Gastroesophageal sphincter (tissue), 4 donors: ENCODE measurements at places on chromosomes 1 and 21. TPM values are rescaled to one million over a fixed set of nuclear protein-coding genes. Genes with fewer than 3 reads are reported as not detected.

GRCh38 chr1:91754816-91755580, 131.0 kb downstream of the TGFBR3 start:
- ATAC-seq, result peak; percentile 70

- no peak for ATAC-seq
Measured at GRCh38 chr1:42081475-42081874, 71.7 kb upstream of the GUCA2B start.

DNA sequence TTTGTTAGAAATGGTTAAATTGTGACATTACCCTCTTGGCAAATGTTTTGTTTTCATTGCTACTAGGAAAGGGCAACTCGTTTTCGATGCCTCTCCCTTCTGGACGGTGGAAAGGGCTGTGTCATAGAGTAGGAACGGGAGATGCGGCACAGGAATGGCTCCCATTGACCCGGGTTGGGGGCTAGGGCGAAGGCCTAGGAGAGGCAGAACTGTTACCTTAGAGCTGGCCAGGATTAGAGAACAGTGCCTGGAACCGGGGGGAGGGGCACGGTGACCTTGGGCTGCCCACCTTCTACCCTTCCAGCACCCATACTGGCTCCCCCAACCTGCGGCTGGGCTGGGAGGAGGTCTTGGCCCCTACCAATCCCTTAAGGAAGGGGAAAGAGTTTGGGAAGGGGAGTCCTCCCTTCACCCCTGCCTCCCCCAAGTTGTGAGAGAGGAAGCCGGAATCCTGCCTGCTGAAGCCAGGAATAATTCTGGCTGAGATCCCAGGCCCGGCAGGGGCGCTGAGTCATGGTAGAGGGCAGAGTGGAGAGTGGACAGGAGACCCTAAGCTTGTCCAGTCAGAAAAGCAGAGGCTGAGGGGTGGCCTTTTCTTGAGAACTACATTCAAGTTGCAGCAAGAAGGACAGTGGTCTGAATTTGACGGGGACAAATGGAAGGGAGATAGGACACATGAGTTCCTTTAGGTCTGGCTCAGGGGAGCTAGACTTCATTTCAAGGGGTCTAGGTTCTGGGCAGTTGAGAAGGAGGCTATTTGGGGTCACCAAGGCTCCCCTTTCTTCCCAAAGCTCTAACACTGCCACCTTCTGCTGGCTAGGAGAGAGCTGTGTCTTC, 8.2 kb downstream of the LMNA start:
- ATAC-seq, result peak; percentile 37

DNA sequence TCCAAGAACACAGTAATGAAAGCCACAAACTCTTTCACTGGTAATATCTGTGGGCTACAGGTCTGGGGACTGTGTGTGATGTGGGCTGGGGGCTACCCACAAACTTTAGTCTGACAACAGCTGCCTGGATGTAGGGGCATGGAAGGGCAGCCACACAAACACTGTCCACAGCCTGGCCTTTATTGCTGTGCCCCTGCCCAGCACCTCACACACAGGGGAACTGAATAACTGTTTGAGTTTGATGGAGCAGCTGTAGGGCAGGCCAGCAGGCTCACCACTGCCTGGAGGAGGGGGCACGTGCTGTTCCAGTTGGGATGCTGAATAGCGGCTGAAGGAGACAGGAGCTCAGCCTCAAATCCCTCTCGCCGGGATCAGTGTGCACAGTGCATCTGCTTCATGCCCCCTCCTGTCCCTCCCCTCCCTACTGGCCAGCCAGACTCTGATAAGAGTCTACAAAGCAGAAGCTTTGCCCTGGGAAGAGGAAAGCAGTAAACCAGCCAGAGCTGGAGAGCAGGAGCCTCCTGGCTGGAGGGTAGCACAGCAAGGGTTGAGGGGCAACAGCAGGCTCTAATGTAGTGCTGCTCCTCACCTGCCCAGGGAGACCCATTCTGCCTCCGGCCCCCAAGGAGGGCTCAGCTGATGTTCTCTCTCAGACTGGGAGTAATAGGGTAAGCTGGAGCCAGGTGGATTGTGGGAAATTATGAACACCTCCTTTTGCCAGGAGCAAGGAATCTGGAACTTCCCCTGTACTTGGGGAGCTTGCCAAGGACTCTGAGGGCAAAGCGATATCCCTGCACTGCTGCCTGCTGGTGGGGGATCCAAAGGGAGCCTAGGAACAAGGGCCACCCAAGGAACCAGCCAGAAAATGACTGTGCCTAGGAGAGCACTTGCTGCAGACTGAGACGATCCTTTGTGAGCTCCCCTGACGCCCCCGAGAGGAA, 70.2 kb upstream of the GOLT1A start:
- ATAC-seq, result no peak

DNA sequence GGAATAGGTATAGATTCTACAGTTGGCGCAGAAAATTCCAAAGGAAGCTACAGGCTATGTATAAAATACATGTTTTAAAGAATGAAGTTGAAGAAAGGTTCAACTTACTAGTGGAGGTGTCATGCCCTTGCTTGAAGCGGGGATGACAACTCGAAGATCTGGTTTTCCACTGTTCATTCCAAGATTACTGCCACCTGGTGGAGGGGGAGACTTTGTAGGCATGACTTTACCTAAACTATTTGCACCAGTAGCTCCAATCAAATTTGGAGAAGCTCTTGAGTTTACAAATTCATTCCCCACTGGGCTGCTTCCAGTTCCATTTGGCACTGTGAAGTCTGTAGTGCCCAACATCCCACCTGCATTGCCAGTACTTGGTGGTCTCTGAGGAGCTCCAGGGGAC, 81.7 kb downstream of the AXDND1 start:
- no peak for ATAC-seq

DNA sequence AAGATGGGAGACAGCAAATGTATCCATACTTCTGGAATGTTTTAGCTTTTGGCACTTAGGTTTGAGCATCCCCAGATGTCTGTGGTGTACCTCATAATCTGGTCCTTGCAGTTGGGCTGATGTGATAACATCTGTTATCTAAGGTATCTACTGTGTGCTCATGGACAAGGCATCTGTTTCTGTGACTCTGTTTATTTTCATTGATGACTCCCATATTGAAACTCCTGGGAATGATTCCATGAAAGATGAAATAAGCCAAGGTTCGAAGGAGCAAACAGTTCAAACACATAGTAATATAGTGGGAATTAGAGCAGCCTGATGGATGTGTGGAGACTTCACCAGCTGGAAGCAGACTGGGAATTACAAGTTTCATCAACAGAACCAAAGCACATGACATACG, 20.7 kb upstream of the TRIM45 start:
- no peak for ATAC-seq

- ATAC-seq, result no peak
Measured at GRCh38 chr1:230012741-230013140, 54.3 kb upstream of the GALNT2 start.

GRCh38 chr1:152067150-152067549, 21.7 kb downstream of the TCHHL1 start:
- ATAC-seq, result no peak

Gene UBASH3A
- total RNA-seq, result not detected

Gene OR10J1
- total RNA-seq, result not detected

Gene LENEP
- not detected for total RNA-seq

Gene PALMD
- 28.9 TPM for total RNA-seq

Gene CCDC30
- total RNA-seq, result 2.7 TPM

Gene GCSAML
- 0.58 TPM for total RNA-seq

Gene OR6N1
- not detected for total RNA-seq
